ENCODE measurements at places on chromosomes 3 and 15.

GRCh38 chr15:45759936-45760335, 125.1 kb downstream of the SQOR start:
- DNase-seq, result no peak

- no peak for DNase-seq
Measured at GRCh38 chr3:155356594-155357370, 63.3 kb upstream of the STRIT1 start.

DNA sequence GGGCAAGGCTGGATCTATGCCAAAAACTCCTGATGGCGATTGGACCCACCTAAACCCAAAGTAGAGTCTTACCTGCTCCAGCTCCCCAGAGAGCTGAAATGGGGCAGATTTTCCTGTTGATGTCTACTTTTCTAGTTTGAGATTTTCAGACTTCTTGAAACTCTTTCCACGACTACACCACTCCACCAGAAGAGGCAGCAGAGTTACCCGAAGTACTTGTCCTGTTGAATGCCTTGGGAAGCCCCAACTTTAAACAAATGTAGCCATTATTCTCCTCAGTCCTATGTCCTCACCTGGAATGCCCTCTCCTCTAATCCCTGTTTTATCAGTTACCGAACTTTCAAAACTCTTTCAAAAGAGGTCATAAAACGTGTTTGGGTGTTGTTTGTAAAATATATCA, 843.8 kb downstream of the VGLL3 start:
- no peak for DNase-seq

DNA sequence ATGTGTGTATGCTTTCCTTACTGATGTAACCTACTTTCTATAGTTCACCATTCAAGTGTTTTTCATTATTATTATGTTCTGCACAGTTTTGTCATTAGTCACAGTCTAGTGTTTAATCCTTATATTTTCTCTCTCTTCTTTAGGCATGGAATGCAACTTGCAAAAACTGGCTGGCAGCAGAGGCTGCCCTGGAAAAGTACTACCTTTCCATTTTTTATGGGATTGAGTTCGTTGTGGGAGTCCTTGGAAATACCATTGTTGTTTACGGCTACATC, 6.9 kb downstream of the SUCNR1 start:
- no peak for DNase-seq

DNA sequence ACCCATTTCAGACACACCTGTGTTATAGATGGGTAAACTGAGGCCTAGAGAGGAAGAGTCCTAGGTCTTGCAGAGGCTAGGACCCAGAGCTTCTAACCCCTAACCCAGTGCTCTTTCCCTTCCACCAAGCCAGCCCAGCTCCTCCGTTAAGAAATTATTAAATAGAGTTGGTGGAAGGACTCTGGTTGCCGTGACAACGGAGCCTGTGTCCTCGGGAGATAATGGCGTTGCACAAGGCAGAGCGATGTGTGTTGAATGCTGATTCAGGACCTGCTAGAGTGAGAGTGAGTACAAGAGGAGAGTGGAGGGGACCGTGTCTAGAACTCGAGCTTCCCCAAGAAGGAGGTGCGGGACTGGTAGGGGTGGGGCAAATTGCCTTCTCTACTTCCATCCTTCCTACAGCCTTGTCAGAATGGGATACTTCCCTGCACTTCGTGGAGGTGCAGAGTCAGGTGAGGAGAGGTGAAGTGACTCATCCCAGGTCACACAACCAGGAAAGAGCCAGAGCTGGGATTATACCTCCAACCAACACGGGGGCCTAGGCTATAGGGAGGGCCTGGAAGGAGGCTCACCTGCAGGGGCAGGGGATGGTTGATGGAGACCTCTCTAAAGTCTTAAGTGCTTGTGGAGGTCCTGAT, 8.6 kb downstream of the SLC6A1 start:
- DNase-seq, result no peak

- DNase-seq, result no peak
Measured at GRCh38 chr3:43892061-43892460, 201.3 kb downstream of the ABHD5 start.

GRCh38 chr3:50264964-50265485, 3.9 kb upstream of the SEMA3B start:
- no peak for DNase-seq

DNA sequence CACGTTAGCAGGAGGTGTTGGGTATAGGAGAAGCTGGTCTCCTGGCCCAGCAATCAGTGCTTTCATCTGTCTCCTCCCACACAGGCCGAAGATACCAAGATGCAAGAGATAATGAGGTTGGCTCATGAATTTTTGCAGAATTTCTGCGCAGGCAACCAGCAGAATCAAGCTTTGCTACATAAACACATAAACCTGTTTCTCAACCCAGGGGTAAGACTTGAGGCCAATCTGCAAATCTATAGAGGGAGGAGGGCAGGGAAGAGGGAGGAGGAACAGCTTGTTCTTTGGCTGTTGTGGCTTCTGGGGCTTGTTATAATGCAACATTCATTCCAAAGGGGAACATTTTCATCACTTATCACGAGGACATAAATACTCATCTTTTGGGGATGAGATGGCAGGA, 195.3 kb downstream of the ITPR1 start:
- no peak for DNase-seq

Data from HFF-Myc (cell line).